ENCODE measurements at places on chromosomes 6 and 20. TPM values are rescaled to one million over a fixed set of nuclear protein-coding genes. Genes with fewer than 3 reads are reported as not detected.

The CLPSL2 gene
- not detected for total RNA-seq

The CAGE1 gene
- not detected for total RNA-seq

The CPNE5 gene
- 2.3 TPM for total RNA-seq

The SYCP2 gene
- total RNA-seq = 1.9 TPM

The FAXC gene
- 5.4 TPM for total RNA-seq

The RUNX2 gene
- total RNA-seq = 4.6 TPM

The NMBR gene
- not detected for total RNA-seq

The TBC1D32 gene
- total RNA-seq = 5.4 TPM

The NOX3 gene
- total RNA-seq = not detected

The UBR2 gene
- total RNA-seq = 36.6 TPM

The CD93 gene
- 160 TPM for total RNA-seq

The CGA gene
- total RNA-seq = not detected

The PRKN gene
- 2.7 TPM for total RNA-seq

The ANGPT4 gene
- total RNA-seq = 0.81 TPM

The TMEM170B gene
- total RNA-seq = 9.2 TPM

The GHRH gene
- not detected for total RNA-seq

The XRN2 gene
- total RNA-seq = 54.9 TPM

The TMX4 gene
- total RNA-seq = 45.0 TPM

The KIFC1 gene
- total RNA-seq = 2.3 TPM

The PAQR8 gene
- 5.8 TPM for total RNA-seq

The SGK2 gene
- 1.7 TPM for total RNA-seq

The OR2H1 gene
- total RNA-seq = not detected

The EPB41L1 gene
- 61.4 TPM for total RNA-seq

The DDO gene
- total RNA-seq = 7.1 TPM

The SLC22A1 gene
- 2.7 TPM for total RNA-seq

The MUC22 gene
- not detected for total RNA-seq

The RSPH9 gene
- total RNA-seq = 0.20 TPM

Measured in upper lobe of right lung (tissue), 1 donor.